Hematopoietic multipotent progenitor cell (in vitro differentiated cells): ENCODE measurements at places on chromosomes 16 and 17. TPM values are rescaled to one million over a fixed set of nuclear protein-coding genes. Genes with fewer than 3 reads are reported as not detected.
A peak's percentile ranks its signal among the peaks of the same experiment; 100 is the strongest.

The TNRC6C gene
- total RNA-seq = 11.6 TPM

- no peak for DNase-seq
Observed at GRCh38 chr16:76389126-76389525, 111.9 kb downstream of the CNTNAP4 start.

DNA sequence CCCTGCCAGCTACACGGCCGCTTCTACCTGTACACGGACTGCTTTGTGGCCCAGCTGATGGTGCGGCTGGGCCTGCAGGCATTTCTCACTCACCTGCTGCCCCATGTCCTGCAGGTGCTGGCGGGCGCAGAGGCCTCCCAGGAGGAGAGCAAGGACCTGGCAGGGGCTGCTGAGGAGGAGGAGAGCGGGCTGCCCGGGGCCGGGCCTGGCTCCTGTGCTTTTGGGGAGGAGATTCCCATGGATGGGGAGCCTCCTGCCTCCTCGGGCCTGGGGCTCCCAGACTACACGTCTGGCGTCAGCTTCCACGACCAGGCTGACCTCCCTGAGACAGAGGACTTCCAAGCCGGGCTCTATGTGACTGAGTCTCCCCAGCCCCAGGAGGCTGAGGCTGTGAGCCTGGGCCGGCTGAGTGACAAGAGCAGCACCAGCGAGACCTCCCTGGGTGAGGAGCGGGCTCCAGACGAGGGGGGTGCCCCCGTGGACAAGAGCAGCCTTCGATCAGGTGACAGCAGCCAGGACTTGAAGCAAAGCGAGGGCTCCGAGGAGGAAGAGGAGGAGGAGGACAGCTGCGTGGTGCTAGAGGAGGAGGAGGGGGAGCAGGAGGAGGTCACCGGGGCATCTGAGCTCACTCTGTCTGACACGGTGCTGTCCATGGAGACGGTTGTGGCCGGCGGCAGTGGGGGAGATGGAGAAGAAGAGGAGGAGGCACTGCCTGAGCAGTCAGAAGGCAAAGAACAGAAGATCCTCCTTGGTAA lies 3.5 kb downstream of the WDR81 start:
- DNase-seq = no peak

GRCh38 chr16:86252596-86252995 lies 257.7 kb upstream of the FOXF1 start:
- DNase-seq = peak; percentile 8

DNA sequence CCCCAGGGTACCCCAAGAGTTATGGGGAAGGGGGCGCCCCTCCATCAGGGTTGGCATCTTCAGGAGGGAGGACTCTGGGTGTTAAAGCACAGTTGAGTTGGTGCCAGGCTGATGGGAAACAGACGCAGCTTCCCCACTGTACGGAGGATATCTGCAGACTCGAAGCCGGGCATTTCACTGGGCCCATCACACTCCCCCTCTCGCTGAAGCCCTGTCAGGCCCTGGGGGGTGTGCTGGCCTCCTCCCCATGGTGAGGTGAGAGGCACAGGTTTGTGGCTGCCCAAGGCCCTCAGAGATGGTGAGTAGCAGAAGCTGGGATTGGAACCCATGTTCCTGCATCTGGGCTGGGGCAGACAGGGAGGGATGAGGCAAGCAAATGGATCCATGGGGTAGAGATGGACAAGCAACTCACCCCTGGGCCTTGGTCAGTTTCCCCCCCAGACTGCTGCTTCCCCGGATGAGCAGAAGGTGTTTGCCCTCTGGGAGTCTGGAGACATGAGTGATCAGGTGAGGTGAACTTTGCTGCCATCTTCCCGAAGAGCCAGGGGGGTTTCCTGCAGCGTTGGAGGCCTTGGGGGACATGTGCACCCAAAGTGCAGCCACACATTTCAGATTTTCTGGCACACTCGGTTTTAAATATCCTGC lies 31.0 kb downstream of the POLR3E start:
- no peak for DNase-seq

The FAM171A2 gene
- 9.2 TPM for total RNA-seq

DNA sequence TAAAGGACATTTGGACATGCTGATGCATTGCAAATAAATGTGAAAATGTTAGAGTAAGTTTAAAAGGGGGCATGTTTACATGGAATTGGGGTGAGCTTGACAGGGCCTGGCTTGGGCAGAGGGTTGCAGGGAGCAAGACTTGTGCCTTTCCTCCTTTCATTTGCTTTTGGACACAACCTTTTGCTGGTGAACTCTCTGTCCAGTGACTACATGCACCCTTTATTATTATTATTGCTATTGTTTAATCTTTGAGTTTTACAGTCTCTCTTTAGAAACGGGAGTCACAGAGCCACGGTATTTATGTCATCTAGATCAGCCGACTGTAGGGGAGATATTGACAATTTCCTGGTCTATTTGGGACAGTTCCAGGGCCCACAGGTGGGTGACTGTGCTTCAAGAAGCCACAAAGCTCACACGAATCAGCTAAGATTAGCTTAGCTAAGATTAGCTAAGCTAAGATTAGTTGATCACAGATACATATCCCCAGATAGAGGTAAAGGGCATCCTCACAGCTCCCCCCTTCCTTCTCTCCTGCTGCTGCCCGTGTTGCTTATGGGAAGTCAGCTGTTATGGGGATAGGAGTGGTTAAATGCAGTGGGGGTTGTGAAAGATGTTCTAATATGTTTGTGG lies 28.9 kb upstream of the ETV4 start:
- DNase-seq = no peak

- no peak for DNase-seq
Observed at GRCh38 chr17:67974185-67974584, 22.1 kb downstream of the C17orf58 start.

The MPP3 gene
- 1.9 TPM for total RNA-seq

- DNase-seq = peak; percentile 30
Observed at GRCh38 chr16:49952386-49952785, 72.6 kb upstream of the CNEP1R1 start.

DNA sequence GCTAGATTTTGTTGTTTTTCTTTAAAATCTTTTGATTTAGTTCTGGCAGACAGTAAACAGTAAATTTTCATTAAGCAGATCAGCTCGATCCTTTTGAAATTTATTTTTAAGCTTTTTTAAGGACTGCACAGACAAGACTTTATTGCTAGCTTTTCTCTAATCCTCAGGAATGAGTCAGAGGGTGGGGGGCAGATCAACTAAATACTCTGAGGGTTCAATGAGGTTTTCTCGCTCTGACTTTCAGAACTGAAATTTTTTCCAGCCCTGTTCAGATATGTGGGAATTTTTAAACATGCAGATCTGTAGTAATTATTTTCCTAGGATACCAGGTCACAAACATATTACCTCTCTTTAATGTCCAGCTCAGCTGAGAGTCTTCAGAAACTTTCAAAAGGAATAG lies 977.2 kb downstream of the CDH11 start:
- DNase-seq = no peak

The PLXDC1 gene
- total RNA-seq = under 0.01 TPM

- DNase-seq = no peak
Observed at GRCh38 chr16:52718046-52718445, 171.1 kb upstream of the TOX3 start.

The EME2 gene
- total RNA-seq = 17.2 TPM

DNA sequence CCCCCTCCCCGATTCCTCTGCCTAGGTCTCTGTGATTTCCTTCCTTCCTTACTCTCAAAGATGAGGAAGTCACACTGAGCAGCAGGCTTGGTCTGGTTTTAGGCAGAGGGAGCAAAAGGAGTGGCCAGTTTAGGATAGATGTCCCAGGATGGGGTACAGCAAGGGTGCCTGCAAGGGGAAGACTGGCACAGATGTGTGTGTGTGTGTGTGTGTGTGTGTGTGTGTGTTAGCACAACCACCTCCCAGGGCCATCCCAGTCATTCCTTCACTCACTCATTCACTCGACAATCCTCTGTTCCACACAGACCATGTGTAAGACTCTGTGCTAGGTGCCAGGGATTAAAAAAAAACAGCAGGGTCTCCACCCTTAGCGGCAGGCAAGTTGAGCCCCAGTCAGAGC lies 35.9 kb downstream of the TMEM132E start:
- DNase-seq = no peak

GRCh38 chr17:78230252-78230962 lies 1.0 kb upstream of the TMEM235 start:
- DNase-seq = no peak

DNA sequence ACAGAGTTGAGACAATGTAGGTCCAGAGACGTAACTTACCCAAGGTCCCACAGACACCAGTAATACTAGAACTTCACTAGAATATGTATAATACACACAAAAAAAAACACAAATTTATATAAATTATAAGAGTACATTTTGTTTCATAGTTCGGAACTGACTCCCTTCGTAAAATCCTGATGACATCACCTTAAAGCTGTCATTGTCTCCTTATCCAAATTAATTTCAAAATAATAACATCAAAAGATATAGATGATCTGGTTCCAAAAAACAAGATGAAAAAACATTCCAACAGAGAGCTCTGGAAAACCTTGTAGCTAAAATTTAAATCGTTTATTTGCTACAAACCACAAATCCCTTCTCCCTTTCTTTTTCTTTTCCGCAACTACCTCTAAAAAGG lies 10.0 kb downstream of the FBXL20 start:
- DNase-seq = no peak

DNA sequence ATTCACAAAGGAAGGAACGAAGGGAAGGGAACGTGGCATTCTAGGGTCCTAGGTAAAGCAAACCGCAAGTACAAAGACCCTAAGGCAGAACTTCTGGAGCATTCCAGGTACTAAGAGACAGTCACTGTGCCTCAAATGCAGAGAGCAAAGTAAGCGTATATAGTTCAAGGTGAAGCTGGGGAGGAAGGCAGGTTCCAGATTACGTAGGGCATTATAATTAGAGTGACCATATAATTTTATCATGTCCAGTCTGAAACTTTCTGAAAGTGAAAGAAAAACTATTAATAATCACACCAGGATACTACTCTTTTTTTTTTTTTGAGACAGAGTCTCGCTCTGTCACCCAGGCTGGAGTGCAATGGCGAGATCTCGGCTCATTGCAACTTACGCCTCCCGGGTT lies 25.7 kb downstream of the METTL16 start:
- no peak for DNase-seq

DNA sequence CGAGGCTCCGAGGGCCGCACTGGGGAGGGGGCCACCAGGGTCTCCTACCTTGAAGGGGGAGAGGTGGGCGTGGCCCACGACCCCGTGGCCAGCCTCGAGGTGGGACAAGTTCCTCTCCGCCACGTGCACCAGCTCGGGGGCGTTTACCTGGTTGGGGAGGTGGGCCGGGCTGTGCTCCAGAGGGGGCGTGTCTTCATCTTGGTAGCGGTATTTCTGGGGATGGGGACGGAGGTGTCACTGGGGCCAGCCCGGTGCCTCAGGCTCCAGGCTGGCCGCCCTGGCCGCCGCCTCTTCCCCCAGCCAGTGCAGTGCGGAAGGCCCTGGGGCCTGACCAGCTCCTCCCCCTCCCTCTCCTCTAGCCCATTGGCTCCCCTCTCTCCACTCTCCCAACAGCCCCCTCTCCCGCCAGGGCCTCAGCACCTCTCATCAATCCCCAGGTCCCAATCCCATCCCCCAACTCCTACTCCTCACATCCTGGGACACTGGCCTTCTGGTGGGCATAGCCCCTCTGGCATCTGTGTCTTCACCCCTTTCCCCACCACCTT lies 11.5 kb downstream of the DLG4 start:
- no peak for DNase-seq

The PRAC1 gene
- not detected for total RNA-seq

- DNase-seq = no peak
Observed at GRCh38 chr17:46944931-46945330, 22.0 kb downstream of the GOSR2 start.

DNA sequence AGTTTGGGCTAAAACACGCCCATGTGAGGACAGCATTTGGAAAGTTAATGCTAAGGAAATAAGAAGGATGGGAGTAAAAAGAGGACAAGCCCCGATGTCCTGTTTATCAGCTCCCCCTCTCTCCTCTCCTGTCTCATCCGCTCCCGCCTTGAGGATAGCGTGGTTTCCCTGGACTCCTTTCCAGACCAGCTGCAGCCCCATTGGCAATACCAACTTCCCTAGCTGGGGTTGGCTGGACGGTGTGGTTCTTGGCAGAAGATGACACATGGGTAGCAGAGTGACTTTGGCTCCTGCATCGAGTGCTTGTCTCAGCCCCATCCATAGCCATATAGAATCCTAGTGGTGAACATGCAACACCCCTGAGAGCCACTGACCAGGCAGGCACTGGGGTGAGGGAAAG lies 185.9 kb downstream of the CCDC182 start:
- DNase-seq = no peak

DNA sequence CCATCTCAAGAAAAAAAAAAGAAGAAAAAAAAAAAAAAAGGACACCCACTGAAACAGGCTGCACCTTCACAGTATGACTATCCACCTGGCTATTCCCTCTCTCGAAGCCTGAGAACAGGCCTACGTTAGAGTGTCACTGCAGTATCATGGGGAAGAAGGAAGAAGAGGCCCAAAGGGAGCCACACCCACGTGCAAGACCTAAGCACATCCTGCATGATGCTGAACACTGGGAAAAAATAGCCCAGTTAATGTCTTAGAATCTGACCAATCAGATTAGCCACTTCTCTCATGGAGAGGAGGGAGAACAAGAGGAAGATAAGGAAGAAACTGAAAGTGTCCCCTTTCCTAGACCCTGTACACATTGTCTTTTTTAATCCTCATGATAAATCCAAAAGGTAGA lies 19.5 kb upstream of the MED13 start:
- DNase-seq = no peak

DNA sequence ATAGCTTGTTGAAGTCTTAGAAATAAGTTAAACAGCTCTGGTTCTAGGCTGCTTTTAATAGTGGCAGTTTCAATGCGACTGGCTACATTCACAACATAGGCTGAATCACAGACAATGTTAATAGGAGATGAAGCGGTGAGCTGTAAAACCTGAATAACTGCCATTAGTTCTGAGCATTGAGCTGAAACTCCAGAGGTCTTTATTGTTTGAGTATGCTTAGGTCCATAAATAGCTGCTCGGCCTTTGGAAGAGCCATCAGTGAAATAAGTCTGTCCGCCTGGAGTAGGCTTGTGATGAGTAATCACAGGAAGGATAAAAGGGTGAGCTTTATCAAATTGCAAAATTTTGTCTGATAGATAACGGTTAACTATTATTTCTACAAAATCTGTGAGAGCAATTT lies 9.4 kb upstream of the ZNF689 start:
- DNase-seq = no peak

The PHLPP2 gene
- 3.8 TPM for total RNA-seq

The PRM1 gene
- not detected for total RNA-seq

- DNase-seq = no peak
Observed at GRCh38 chr16:6483469-6484033, 849.1 kb upstream of the RBFOX1 start.
